ENCODE measurements at places on chromosomes 6 and 20.

DNA sequence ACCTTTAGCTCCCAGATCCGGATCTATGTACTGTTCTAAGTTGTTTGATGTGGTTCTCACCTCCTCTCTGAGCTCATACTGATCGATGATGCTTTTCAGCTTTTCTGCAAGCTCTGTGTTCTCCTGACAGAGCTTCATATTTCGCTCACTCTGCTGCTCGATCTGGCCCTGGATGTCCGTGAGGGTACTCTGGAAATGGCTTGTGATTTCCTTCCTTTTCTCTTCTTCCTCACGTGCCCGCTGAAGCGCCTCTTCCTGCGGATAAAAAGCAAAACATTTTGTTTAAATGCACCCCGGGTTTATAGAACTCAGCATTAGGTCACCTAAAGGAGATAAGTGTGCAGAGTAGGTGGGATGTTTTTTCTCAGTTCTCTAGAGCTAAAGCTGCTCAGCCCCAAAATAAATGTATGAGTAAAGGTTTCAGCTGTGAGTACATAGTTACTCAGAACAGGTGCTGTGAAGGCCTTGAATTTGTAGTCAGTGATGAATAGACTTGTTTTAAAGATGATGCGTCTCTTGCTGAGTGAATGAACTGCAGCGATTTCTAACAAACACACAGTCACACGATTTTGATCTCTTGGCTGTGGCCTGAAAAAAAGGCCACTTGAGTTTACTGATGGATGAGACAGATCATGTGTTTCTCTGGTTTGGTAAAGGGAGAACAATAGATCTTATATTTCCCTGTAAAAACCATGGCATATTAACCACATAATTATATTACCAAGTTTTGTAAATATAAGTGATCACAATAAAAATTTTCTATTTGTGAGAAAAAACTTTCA lies 29.1 kb downstream of the TXLNB start:
- DNase-seq, result no peak

- peak; percentile 30 for DNase-seq
Observed at GRCh38 chr6:129209355-129209754, 326.4 kb downstream of the LAMA2 start.

GRCh38 chr20:56842056-56842455 lies 212.9 kb downstream of the TFAP2C start:
- no peak for DNase-seq

- peak; percentile 42 for DNase-seq
Observed at GRCh38 chr20:14142171-14142570, 146.9 kb downstream of the MACROD2 start.

DNA sequence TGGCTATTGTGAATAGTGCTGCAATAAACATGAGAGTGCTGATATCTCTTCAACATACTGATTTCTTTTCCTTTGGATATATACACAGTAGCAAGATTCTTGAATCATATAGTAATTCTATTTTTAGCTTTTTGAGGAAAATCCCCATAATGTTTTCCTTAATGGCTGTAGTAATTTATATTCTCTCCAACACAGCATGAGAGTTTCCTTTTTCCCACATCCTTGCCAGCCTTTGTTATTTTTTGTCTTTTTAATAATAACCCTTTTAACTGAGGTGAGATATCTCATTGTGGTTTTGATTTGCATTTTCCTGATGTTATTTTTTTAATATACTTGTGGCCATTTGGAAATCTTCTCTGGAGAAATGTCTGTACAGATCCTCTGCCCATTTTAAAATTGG lies 132.6 kb downstream of the PRL start:
- no peak for DNase-seq

- no peak for DNase-seq
Observed at GRCh38 chr6:170208651-170209353, 82.1 kb downstream of the DLL1 start.

- DNase-seq, result no peak
Observed at GRCh38 chr6:66599541-66599940, 892.5 kb upstream of the EYS start.

DNA sequence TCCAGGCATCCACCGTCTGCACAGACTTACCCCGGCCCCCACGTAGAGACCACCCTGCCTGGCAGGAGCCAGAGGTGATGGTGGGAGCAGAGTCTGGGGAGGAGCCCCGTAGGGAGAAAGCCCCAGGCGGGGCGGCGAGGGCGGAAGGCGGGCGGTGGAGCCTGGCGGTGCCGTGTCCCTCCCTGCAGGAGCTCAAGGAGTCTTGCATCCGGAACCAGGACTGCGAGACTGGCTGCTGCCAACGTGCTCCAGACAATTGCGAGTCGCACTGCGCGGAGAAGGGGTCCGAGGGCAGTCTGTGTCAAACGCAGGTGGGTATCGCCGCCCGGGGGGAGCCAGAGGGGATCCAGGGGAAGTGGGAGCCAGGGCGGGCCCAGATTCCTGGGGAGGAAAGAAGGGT lies 6.0 kb downstream of the CLPSL1 start:
- DNase-seq, result no peak

- DNase-seq, result no peak
Observed at GRCh38 chr6:50889935-50890334, 71.3 kb downstream of the TFAP2B start.

DNA sequence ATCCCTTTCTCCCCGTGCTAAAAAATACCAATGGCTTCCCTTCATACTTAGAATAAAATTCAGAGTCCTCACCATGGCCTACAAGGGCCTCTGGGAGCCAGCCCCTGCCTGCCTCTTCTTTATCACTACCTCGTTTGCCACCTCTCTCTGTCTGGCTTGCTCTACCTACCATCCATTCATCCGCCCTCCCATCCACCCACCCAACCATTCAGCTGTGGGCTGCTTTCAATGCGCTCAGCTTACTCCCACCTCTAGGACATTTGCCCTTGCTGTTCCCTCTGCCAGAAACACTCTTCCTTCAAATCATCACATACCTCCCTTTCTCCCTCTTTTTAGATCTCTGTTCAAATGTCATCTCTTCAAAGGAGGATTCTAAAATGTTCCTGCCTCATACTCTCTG lies 44.4 kb downstream of the PACSIN1 start:
- no peak for DNase-seq

DNA sequence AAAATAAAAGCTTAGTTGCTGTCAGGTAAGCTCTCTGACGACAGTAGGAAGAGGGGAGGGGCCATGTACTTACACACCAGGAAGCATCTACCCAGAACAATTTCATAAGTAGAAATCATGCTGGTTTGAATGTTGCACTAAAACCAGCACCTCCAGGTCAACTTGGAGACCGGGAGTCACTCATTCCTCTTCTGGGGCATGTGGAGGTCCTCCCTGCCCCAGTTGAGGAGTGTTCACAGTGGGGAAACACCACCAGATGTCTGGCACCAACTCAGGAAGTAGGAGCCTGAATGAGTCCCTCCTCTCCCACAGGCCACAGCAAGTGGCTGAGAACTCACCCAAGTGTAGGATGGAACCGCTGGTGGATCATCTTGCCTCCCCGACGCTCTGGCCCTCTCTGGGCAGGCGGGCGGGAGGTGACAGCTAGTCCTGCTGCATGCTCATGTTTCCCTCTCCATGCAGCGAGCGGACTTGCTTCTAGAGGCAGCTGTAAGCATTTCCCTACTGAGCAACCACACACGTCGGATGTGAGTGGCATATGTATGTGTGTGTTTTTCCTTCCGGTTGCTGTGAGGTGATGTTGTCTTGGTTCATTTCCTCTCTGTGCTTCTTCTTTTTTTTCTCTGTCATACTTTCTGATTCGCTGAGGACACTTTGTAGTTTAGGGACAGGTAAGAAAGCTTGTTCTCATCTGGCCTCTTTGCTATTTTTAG lies 149.5 kb upstream of the NEDD9 start:
- DNase-seq, result no peak

DNA sequence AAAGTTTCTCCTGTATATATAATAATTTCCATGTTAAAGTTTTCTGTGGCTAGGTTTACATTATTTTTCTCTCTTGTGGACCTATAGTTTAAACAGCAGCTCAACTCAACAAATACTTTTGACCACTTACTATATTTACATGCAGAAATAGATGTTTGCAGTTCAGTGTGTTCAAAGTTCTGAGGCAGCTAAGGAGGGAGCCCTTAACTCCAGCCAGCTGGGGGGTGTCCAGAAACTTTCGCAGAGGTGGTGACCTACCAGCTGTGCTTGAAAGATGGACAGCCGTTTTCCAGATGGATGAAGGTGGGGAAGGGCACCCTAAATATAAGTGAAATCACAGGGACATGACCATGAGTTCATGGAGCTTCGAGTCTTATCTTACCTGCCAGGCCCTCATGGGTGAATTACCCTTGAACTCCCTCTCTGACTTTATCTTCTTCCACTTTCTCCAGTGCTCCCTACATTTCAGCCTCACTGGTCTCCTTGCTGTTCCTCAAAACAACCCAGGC lies 33.4 kb downstream of the DHX35 start:
- DNase-seq, result no peak

- no peak for DNase-seq
Observed at GRCh38 chr20:63331741-63332400, 29.3 kb downstream of the CHRNA4 start.

DNA sequence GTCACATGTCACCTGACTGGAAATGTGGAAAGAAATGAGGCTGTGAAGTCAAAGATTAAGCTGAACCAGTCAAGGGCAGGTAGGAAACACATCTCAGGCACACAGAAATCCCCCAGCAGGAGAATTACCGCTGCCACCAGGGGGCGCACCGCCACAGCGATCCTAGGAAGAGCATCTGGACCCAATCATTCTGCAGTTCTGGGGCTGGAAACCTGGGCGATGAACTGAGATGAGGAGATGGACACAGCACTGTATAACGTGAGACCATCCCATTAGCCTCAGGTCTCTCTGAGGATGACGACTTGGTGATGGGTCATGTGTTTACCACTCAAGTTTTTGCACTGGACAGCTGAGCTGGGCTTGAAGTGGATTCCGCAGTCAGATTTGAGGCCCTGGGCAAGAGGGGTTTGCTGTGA lies 6.5 kb upstream of the SLC24A3 start:
- peak; percentile 34 for DNase-seq

GRCh38 chr6:158122048-158122447 lies 46.0 kb downstream of the SERAC1 start:
- DNase-seq, result no peak

DNA sequence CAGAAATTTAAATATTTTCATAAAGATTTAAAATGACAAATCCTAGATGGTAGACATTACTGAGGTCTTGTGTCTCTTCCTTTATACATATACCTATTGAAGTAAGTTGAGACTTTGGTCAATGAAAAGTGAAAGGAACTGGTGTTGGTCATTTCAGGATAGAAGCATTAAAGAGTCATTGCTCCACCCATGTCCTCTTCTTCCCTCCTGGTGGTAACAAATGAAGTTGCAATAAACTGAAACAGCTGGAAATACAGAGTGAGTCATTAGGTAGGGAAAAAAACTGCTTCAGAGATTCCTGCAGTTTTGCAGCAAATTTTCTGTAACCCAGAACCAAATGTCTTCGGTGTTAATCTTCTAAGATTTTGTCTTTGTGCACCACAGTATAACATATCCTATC lies 448.0 kb downstream of the EYS start:
- peak; percentile 69 for DNase-seq

DNA sequence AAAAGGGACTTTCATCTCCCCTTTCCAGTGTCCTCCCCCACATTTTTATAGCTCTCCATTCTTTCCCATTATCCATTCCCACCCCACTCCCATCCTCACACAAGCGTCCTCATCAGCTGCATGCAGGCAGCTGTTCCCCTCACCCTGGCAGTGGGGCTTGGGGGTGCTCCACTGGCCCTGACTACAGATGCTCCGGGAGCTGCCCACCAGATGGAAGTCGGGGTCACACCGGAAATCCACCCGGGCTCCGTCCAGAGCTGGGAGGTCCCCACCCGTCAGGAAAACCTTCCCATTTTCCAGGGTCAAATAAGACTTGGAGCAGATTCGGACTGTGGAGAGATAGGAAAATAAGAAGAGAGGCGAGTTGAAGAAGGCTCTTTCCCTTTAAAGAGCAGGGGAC lies 2.7 kb downstream of the GABBR1 start:
- no peak for DNase-seq

- no peak for DNase-seq
Observed at GRCh38 chr20:59825944-59826759, 107.3 kb downstream of the SYCP2 start.

DNA sequence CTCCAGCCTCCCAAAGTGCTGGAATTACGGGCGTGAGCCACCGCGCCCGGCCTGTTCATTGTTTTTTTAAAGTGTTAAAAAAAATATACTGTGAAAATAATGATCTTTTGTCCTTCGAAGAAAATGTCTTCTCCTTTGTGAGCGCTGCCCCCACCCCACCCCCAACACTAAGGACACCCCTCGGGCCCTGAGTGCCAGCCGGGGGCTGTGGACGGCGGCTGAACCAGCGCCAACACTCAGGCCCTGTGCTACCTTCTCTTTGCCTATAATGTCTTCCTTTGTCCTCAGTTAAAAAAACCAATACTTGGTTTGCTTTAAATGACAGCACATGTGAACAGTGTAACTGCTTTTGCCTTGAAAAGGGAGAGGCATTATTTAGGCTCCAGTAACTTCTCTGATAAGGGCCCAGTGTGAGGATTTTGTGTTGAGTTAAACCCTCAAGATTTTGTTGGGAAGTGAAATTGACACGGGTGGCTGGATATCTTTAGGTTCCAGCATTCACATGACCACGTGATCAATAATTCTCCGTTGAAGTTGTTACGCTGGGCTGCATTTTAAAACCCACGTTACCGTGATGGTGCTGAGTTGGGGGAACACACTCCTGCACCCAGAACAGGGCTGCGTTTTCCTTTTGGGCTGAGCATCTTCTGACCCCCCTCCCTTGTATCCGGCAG lies 9.5 kb upstream of the ADRM1 start:
- DNase-seq, result no peak

DNA sequence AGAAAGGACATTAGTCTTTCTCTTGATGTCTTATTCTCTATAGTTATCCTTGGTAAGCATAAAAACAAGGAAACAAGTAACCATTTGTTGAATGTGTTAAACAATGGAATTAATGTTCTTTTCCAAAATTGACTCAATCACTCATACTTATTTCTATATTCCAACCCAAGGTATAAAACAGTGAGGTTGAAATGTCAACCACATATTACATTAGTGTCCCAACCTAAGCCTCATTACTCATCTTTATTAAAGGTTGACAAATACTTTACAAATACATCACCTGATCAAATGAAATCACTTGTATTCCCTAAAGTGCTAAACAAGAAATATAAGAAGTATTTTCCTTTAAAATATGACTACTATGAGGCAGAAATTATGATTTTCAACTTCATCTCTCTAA lies 100.5 kb downstream of the ASCC3 start:
- DNase-seq, result no peak

GRCh38 chr6:93786474-93787330 lies 367.3 kb upstream of the EPHA7 start:
- peak; percentile 39 for DNase-seq

DNA sequence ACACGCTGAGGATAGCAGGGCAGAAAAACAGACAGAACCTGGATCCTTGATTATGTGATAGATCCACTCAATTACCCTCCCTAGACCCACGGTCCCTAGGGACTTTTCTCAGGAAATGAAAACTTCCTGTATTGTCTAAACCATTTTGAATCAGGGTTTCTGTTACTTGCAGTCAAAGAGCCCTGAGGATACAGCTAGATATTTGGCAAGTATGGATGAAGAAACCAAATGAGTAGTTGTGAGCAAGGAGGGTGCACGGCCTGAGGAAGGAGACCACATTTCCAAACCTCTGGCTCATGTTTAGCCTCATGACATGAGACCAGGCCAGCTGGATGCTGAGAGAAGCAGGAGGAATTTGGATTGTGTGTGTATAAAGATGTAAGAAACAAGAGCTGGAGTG lies 91.6 kb downstream of the MRPL14 start:
- DNase-seq, result peak; percentile 42
